Colonic mucosa (tissue), 4 donors: ENCODE measurements at places on chromosomes 12 and 14. TPM values are rescaled to one million over a fixed set of nuclear protein-coding genes. Genes with fewer than 3 reads are reported as not detected.

SIX1 gene
- total RNA-seq, result not detected

MYH7 gene
- not detected for total RNA-seq

RPGRIP1 gene
- total RNA-seq, result not detected

B3GNT4 gene
- total RNA-seq, result 0.69 TPM

NTF3 gene
- 0.37 TPM for total RNA-seq

RCOR1 gene
- total RNA-seq, result 43.2 TPM

LRP1-AS gene
- not detected for total RNA-seq

MUCL1 gene
- not detected for total RNA-seq

PLEKHD1 gene
- total RNA-seq, result 0.05 TPM

FGF6 gene
- total RNA-seq, result not detected

LRIG3 gene
- 79.9 TPM for total RNA-seq

FOXN4 gene
- total RNA-seq, result not detected

ATL1 gene
- 11.9 TPM for total RNA-seq

DPPA3 gene
- total RNA-seq, result not detected

RFX4 gene
- not detected for total RNA-seq

ATF7 gene
- 38.5 TPM for total RNA-seq
